ENCODE measurements at places on chromosomes 5 and 9. TPM values are rescaled to one million over a fixed set of nuclear protein-coding genes. Genes with fewer than 3 reads are reported as not detected.

Gene FAM153A
- 4.3 TPM for total RNA-seq

Gene ANXA2R
- total RNA-seq = 4.8 TPM

DNA sequence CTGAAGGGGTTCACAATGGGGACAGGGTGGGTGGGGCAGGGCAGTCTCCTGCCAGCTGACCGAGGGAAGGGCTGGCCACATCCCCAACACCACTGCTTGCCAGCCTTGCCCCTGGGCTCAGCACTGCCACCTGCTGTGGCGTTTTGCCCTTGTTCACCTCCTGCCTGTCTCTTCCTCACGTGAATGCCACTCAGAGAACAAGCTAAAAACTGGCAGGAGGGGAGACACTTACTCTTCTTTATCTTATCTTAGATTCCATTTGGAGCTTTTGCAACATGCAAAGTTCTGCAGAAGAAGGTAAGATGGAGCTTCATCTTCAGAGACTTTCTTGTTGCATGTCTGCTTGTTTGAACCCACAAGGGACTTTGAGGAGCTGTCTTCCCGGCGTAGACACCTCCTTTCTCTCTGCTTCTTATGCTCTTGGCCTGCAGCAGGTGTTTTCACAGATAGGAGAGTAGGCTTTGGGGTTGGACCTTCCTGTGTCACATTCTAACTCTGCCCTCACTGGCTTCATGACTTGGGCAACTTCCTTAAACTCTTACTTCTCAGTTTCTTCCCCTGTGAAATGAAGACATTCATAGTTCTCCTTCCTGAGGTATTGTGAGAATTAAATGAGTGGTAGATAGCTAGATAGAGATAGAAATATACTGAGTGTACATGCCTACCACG is 4.1 kb downstream of the LRSAM1 start:
- DNase-seq = peak; percentile 73
- H3K27ac ChIP-seq = no peak overlapping the region
- H3K36me3 ChIP-seq = peaks cover 30% of the 10 kb centered on the region
- no peaks in the 10 kb centered on the region for H3K27me3 ChIP-seq

Gene ISL1
- not detected for total RNA-seq

Gene PDCD1LG2
- total RNA-seq = 6.3 TPM

DNA sequence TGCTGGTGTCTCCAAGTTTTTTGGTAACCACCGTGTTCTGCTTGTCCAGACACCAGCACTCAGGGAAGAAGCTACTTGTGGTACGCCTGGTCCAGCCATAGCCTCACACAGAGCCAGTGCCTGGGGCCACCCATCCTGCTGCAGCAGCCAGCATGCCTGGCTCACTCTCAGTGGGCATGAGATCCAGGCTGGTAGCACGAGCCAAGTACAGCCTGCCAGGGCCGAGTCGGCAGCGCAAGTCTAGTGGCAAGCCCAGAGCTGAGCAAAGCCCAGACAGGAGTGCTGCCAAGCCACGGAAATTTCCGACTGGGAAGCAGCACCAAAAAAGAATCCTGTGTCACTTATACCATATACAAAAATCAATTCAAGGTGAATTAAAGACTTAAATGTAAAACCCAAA is 36.3 kb upstream of the FBXL17 start:
- no peak overlapping the region for H3K4me3 ChIP-seq
- no peaks in the 10 kb centered on the region for H3K27me3 ChIP-seq
- H3K4me1 ChIP-seq = no peaks in the 10 kb centered on the region
- no peaks in the 10 kb centered on the region for H3K36me3 ChIP-seq

- no peak overlapping the region for H3K27ac ChIP-seq
- no peak overlapping the region for H3K4me3 ChIP-seq
- H3K4me1 ChIP-seq = no peaks in the 10 kb centered on the region
- H3K27me3 ChIP-seq = no peaks in the 10 kb centered on the region
- no peaks in the 10 kb centered on the region for H3K36me3 ChIP-seq
These were observed 393.5 kb downstream of the PDE4D start for GRCh38 chr5:59500014-59500413.

DNA sequence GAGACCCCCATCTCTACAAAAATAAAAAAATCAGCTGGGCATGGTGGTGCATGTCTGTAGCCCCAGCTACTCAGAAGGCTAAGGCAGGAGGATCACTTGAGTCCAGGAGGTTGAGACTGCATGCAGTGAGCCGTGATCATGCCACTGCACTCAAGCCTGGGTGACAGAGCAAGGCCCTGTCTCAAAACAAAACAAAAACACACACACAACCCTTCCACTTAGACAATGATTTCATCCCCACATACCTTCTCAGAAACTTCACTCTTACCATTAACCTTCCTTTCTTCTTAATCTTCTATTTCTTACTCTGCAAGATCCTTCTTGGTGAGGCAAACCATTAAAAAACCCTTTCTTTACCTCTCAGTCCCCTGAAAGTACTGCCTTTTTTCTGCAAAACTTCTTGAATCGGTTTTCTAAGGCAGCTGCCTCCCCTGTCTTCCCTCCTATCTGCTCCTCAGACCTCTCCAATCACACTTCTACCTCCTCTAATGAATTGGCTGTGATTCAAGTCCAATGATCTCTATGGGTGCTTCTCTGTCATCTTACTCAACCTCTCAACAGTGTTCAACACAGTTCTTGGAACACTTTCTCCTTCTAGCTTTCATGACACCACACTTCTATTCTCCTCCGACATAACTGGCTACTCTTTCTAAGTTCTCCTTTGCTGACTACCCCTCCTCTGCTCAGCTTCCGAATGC is 47.3 kb downstream of the PFDN1 start:
- no peak overlapping the region for H3K4me3 ChIP-seq
- no peaks in the 10 kb centered on the region for H3K27me3 ChIP-seq
- H3K4me1 ChIP-seq = peaks cover 42% of the 10 kb centered on the region
- no peak for DNase-seq
- no peak overlapping the region for H3K27ac ChIP-seq

Gene CREBRF
- total RNA-seq = 47.4 TPM

Gene DNAJA1
- total RNA-seq = 125 TPM

DNA sequence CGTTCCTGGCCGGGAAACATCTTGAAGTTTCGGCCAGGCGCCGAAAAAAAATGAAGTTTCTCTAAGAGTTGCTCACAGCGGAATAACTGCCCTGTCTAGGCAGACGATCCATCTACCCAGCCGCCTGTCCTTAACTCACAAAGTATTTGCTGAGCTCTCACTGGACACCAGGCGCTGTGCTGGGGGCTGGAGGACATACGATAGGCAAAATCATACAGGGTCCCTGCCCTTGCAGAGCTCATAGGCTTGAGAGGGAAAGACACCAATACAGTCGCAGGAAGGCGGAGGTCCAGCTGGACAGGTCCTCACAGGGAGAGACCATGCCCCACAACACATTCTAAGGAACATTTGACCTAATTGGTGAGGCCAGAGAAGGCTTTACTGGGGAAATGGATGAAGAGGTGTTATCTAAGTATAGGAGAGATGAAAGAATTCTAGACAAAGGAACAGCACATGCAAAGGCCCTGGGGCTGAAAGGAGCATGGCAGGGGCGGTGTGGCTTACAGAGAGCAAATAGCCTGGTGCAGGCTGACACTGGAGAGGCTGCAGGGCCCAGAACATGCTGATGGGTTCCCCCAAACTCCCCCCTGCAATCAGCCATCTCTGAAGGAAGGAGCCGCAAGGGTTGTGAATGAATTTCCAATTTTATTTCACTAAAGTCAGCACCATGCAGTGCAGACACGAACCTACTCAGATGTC is 2.0 kb upstream of the MXD3 start:
- no peak overlapping the region for H3K27ac ChIP-seq
- no peak overlapping the region for H3K4me3 ChIP-seq
- no peaks in the 10 kb centered on the region for H3K36me3 ChIP-seq
- no peaks in the 10 kb centered on the region for H3K27me3 ChIP-seq
- H3K4me1 ChIP-seq = peaks cover 22% of the 10 kb centered on the region

Gene WHRN
- total RNA-seq = 3.1 TPM

GRCh38 chr9:125153712-125154367 is 10.5 kb upstream of the SCAI start:
- H3K36me3 ChIP-seq = peaks cover 83% of the 10 kb centered on the region
- H3K27ac ChIP-seq = no peak overlapping the region
- no peaks in the 10 kb centered on the region for H3K4me1 ChIP-seq
- DNase-seq = no peak

DNA sequence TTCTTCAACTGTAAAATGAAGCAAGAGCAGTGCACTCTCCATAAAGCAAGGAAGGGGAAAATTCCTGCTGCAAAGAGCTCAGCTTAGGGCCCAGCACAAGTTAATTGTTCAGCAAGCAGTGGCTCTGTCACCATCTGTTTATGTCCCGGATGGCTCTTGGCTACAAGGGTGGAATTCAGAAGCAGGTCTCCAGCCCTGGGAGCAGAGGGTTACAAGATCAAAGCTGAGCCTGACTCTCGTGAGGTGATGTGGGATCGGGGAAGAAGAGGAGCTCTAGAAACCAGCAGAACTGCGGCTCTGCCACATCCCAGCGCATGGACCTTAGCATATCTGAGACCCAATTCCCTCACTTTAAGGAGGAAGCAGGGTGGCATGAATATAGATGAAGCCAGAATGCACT is 25.2 kb upstream of the OLFM1 start:
- H3K27ac ChIP-seq = no peak overlapping the region
- H3K36me3 ChIP-seq = no peaks in the 10 kb centered on the region
- H3K4me1 ChIP-seq = no peaks in the 10 kb centered on the region
- peak; percentile 15 for DNase-seq
- no peak overlapping the region for H3K4me3 ChIP-seq

DNA sequence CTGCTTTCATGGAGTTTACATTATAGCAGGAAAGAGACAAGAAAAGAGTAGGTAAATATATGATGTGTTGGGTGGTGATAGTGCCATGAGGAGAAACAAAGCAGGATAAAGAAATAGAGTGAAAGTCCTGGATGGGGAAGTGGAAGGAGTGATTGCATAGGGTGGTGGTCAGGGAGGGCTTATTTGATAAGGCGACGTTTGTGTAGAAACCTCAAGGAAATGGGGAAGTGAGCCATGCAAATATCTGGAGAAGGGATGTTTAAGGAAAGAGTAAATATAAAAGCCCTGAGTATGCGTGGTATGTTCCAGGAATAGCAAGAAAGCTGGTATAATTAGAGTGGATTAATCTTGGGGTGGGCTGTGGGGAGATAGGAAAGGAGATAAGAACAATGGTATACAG is 134.7 kb upstream of the SV2C start:
- H3K4me3 ChIP-seq = no peak overlapping the region
- H3K4me1 ChIP-seq = no peaks in the 10 kb centered on the region
- no peak overlapping the region for H3K27ac ChIP-seq
- no peaks in the 10 kb centered on the region for H3K27me3 ChIP-seq
- no peak for DNase-seq

- H3K27ac ChIP-seq = peak overlapping the region; percentile 47
- H3K4me3 ChIP-seq = no peak overlapping the region
- H3K36me3 ChIP-seq = no peaks in the 10 kb centered on the region
- H3K4me1 ChIP-seq = peaks cover 7% of the 10 kb centered on the region
- DNase-seq = peak; percentile 75
- H3K27me3 ChIP-seq = no peaks in the 10 kb centered on the region
These were observed 31.8 kb downstream of the FABP6 start for GRCh38 chr5:160260881-160261815.

- H3K36me3 ChIP-seq = no peaks in the 10 kb centered on the region
- H3K4me3 ChIP-seq = peak overlapping the region; percentile 19
- H3K27ac ChIP-seq = no peak overlapping the region
- peak; percentile 64 for DNase-seq
These were observed 11.3 kb upstream of the DIPK1B start for GRCh38 chr9:136700959-136701667.

DNA sequence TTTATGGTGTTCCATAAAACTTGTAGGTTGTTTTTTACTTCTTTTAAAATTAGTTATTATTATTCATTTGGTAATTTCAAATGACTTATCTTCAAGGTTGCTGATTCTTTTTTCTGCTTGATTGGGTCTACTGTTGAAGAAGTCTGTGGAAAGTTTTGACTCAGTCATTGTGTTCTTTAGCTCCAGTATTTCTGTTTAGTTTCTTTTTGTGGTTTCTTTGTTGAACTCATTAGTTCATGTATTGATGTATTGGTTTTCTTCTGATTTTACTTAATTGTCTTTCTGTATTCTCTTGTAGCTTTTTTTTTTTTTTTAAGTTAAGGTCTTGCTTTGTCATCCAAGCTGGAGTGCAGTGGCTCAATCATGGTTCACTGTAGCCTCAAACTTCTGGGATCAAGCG is 345.4 kb upstream of the MEF2C start:
- no peak overlapping the region for H3K27ac ChIP-seq
- H3K4me3 ChIP-seq = no peak overlapping the region
- H3K4me1 ChIP-seq = no peaks in the 10 kb centered on the region

GRCh38 chr5:137629646-137630045 is 106.2 kb downstream of the KLHL3 start:
- H3K4me1 ChIP-seq = peaks cover 8% of the 10 kb centered on the region
- no peak overlapping the region for H3K27ac ChIP-seq
- DNase-seq = no peak
- H3K36me3 ChIP-seq = no peaks in the 10 kb centered on the region
- no peak overlapping the region for H3K4me3 ChIP-seq
- no peaks in the 10 kb centered on the region for H3K27me3 ChIP-seq

DNA sequence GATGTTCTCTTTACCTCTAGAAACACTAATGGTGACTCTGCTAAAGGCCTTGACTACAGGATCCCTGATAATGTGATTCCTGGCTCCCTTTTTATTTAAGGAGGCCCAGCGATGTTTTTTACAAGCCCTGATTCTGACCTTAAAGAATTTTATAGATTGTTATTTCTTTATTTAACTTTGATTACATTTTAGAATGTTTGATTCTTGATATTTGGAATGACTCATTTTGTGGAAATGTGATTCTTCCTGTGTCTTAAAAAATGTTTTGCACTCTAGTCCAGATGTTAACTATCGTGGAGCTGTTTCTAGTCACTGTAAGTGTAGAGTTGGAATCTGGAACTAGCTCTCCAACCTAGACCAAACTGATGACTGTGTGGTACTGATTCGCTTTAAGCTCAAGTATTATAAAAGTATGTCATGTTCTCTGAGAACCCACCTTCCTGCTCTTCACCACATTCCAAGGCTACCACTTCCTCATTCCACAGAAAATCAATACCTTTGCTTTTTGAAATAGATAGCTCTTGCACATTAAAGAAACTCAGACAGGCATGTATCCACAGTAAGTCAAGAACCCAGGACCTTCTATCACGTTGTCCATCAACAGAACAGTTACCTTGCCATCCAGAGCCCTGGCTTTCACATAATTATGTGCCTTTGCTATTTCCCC is 65.2 kb downstream of the JMY start:
- peaks cover 41% of the 10 kb centered on the region for H3K36me3 ChIP-seq
- no peaks in the 10 kb centered on the region for H3K27me3 ChIP-seq
- no peaks in the 10 kb centered on the region for H3K4me1 ChIP-seq
- no peak overlapping the region for H3K27ac ChIP-seq
- no peak for DNase-seq
- H3K4me3 ChIP-seq = no peak overlapping the region

Data from upper lobe of right lung (tissue), 1 donor.